RWPE2 (cell line): ENCODE measurements at places on chromosomes 2 and 18.

DNA sequence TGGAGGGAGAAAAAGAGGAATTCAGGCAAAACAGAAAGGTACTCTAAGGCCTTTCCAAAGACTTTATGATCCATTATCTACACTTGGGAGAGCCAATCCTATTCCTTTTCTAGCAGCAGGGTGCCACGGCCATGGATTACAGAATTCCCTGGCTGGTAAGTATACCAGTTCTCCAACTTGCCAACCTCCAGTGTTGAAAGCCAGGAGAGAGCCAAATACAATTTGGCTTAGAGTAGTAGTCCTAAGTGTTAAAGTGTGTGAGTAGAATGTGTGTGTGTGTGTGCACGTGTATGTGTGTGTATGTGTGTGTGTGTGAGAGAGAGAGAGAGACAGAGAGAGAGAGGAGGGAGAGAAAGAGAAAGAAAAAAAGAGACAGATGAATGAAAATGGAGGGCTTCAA lies 43.3 kb downstream of the WDPCP start:
- no peak for DNase-seq

GRCh38 chr18:80105369-80106167 lies 3.5 kb upstream of the ADNP2 start:
- DNase-seq, result no peak

- DNase-seq, result no peak
These were observed 1816.1 kb upstream of the LRRTM1 start for GRCh38 chr2:82120654-82121053.

DNA sequence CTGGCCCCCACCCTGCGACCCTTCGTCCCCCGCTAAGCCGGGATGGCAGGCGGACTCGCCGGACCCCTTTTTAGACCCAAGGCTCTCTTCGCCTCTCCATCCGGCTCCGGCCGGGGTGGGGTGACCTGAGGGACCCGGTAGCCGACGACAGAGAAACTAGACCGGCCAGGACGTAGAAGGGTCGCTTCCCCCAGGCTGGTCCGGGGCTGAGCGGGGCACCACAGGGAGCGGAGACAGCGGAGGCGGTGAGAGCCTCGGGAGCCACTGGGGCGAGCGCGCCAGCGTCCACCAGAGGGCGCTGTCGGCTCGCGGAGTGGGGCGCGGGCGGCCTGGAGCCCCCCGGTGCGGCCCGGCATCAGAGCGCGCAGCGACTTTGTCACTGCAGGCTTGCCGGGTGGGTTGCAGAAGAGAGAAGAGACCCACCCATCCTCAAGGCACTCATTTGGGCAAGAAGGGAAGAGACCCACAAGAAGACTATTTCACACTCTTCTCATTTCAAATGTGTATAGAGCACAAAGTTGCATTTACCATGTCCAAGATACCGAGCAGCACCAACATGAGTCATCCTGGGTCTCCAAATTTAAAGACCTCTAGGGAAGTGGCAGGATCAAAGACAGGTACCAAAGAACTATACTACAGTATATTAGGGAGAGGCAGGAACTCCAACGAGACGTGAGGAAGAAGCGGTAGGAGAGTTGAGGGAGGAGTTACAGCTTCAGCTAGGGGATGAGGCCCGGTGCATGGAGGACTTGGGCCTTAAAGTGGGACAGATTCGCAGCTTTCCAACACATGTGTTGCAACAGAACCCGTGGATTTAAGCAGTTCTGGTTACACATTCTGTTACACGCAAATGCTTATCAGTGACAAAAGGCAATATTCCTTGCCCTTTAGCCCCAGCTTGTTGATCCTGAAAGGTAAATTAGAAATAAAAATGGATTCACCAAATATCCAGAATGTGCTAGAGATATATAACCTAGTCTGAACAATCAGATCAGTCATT lies 7.6 kb upstream of the PRKCE start:
- DNase-seq, result no peak

DNA sequence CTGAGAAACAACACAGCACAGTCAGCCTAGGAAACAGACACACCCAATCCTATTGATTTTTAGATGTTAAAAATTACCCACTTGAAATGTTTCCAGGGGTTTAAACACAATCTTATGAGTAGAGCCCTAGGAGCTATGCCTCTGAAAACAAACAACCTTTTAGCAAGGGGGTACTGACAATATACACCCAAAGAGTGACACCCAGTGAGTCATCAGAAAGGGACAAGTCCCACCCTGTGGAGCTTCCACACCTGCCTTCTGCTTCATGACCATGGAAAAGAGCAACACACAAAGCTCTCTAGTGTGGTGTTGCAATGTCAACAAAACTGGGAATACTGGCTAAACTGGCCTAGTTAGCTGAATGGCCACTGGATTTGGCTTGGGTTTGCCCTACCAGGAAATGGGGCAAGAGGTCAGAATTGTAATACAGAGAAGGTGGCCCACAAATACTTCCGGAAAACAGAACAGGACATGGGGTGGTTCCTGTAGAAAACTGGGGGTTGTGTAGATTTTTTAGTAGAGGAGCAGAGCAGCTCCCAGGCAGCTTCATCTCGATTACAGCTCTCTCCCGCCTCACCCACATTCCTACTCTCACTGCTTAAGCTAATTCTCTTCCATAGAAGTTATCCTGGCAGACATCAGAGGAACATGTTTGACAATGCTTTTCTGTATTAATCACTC lies 98.2 kb downstream of the GAREM1 start:
- DNase-seq, result no peak

GRCh38 chr2:110861616-110862260 lies 129.4 kb downstream of the ACOXL start:
- no peak for DNase-seq

DNA sequence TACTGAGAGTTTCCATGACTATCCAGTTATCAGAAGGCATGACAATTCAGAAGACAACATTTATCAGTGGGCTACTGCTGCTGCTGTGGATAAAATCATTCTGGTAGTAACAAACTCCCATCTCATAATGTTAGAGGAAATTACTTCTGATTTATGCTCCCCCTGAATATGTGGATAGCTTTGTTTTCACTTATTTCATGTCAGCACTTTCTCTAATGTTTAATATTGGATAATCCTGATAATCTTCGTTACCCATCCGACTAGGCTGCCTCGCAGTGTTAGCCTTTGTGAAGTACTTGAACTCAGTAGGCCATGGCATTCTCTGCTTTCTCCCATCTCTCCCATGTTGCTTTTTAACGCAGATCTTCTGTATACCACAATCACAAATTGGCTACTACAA lies 28.4 kb downstream of the COX7A2L start:
- no peak for DNase-seq

DNA sequence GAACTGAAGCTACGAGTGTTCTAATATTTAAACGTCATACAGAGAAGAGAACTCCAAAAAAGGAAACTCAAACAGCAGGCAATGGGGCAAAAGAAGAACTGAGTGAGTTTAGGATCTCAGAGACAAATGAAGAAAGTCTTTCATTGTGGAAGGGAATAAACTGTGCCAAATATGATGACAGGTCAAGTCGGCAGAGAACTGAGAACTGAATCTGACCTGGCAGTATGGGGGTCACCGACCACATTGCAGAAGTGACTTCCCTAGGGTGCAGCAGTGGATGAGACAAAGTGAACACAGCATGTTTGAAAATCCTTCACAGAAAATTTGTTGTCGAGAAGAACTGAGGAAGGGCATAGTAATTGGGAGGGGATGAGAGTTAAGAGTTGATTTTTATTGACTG lies 55.9 kb downstream of the TTC21B start:
- DNase-seq, result no peak

- no peak for DNase-seq
These were observed 156.6 kb downstream of the DTNA start for GRCh38 chr18:34866739-34867138.

GRCh38 chr2:44839370-44839769 lies 102.1 kb upstream of the SIX3 start:
- no peak for DNase-seq

GRCh38 chr2:100742277-100743254 lies 77.4 kb upstream of the NPAS2 start:
- no peak for DNase-seq

- no peak for DNase-seq
These were observed 10.4 kb upstream of the TMX3 start for GRCh38 chr18:68725346-68725745.

DNA sequence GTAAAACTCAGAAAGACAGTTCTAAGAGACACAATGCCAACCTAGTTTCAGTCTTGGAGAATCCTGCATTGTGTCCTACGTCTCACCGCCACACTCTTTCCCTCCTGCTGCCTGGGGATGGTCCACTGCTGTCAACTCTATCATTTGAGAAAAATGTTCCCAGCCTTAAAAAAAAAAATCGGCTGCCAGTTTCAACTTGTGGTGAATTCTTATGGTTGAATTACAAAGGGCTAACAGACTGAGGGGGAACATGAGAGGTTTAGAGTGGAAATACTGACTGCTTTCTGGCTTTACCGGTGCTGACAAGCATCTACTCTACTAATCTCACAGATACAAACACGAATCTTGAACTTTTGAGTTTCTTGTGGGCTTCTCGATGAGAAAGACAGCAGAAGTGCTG lies 74.0 kb downstream of the NAB1 start:
- DNase-seq, result no peak

GRCh38 chr2:239398521-239398921 lies 2.3 kb downstream of the HDAC4 start:
- no peak for DNase-seq

DNA sequence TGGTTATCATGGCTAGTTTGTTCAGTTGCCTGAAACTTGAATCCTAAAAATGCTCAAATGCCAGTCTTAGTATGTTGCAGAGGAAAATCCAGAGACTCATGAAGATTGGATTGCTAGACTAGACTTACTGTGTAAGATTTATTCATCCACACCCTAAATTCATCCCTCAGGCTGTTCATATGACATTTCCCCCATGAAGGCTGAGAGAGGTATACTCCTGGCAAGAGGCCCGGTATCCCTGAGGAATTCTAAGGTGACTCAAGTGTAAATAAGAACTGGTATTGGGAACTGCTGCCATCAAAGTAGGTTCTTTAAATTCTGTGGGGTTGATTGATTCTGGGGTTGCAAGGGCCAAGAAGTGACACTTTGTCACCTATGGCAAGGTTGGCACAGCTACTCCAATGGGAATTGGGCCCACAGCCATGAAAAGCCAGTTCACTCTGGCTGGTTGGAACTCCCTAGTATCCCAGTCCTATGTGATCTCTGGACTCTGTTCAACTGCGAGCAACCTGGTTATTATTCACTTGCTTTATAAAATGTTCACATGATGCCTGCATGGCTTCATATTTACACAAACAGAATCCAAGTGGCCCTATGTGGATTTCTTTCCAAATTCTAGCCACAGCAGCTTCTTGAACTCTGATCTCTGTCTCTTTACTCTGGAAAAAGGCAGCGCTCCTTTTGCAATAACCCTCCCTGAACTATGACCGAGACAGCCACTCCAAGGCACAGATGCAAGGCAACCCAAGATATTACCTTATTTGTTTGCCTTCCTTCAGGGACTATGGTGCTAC lies 429.1 kb downstream of the CBLN2 start:
- DNase-seq, result no peak

DNA sequence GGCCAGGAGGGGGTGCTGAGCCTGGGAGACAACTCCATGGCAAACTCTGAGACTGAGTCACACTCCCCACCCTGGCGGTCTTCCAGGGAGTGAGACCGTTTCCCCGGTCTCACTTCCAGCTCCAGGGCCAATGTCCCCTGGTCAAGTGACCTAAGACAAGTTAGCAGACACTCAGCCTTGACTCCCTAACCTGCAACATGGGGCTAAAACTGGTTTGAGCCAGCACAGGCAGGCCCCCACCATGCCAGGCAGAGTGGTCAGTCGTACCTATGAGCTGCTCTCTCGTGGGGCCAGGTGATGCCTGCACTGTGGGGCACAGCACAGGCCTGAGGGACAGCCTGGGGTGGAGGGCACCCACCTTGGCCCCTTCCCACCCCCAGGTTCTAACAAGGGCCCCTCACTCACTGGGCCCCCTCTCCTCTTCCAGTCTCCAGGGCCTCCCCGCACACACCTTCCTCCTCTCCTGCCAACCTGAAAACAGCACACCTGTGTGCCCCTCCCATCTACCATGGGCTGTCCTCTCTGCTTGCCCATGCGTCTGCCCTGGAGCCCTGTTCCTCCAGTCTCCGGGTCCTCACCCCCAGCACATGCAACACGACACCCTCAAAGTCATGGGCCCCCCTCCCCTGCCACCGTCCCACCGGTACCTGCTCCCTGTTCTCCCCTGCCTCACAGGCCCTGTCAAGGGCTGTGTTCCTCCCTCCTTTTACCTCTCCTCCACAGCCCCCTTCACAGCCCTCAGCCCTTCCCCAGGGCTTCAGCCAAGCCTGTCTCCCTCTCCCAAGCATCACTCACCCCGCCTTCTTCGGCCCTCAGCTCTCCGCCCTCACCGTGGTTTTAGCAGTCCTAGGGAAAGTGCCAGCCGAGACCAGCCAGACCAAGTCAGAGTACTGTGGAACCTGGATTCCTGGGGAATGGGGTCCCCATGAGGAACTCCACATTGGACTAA lies 1.6 kb downstream of the GPR17 start:
- no peak for DNase-seq

DNA sequence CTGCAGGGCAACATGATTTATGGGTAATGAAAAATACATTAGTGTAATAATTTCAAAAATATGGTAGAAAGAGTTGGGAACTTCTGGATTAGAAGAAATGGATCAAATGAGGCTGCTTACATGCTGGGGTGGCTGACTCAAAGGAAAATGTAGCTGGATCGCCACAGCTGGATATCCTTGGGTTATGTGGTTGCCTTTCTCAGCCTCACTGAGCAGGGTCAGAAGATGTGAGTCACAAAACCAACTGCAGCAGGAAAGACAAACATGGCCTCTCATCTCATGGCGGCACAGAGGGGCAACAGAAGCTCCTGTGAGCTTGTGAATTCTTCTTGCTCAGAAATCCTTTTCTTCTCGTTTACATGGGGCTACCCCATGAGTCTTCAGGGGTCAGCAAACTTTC lies 317.1 kb upstream of the SPRED2 start:
- DNase-seq, result no peak

GRCh38 chr18:13137670-13138419 lies 80.7 kb upstream of the LDLRAD4 start:
- no peak for DNase-seq

GRCh38 chr2:232261776-232262175 lies 116.8 kb upstream of the ALPP start:
- DNase-seq, result no peak

- DNase-seq, result no peak
These were observed 16.6 kb downstream of the SERPINB13 start for GRCh38 chr18:63603772-63604171.

GRCh38 chr18:9992300-9992972 lies 78.6 kb downstream of the VAPA start:
- DNase-seq, result no peak
